Adrenal gland (tissue), 19 donors: ENCODE measurements at places on chromosomes 6 and 20. TPM values are rescaled to one million over a fixed set of nuclear protein-coding genes. Genes with fewer than 3 reads are reported as not detected.
A peak's percentile ranks its signal among the peaks of the same experiment; 100 is the strongest.

- no peak for DNase-seq
Measured at GRCh38 chr6:21748343-21749056, 154.9 kb downstream of the SOX4 start.

GRCh38 chr6:116380346-116380745 is 9.6 kb downstream of the DSE start:
- DNase-seq: no peak

GRCh38 chr6:8375916-8376315 is 59.4 kb downstream of the SLC35B3 start:
- no peak for DNase-seq

GRCh38 chr6:119466226-119466625 is 116.7 kb upstream of the MAN1A1 start:
- no peak for DNase-seq

DNA sequence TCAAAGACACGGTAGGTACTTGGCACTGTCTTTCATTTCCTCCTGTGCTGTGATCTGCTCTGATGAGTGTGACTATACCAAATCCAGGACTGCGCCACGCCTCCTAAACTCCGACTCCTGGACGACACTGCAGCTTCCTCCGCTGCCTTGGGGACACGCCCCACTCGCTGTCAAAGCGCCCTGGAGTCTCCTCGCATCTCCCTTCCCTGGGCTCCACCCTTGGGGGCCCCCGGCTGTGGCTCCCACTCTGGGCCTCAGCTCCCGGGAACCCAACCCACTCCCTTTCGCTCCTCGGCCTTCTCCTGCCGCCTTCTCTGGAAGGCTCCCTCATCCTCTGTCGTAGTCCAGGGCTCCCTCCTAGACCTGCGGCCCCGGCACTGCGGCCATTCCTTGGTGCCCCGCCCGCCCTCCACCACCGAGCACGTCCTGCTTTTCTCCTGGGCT is 61.2 kb downstream of the RSPH3 start:
- no peak for DNase-seq

DNA sequence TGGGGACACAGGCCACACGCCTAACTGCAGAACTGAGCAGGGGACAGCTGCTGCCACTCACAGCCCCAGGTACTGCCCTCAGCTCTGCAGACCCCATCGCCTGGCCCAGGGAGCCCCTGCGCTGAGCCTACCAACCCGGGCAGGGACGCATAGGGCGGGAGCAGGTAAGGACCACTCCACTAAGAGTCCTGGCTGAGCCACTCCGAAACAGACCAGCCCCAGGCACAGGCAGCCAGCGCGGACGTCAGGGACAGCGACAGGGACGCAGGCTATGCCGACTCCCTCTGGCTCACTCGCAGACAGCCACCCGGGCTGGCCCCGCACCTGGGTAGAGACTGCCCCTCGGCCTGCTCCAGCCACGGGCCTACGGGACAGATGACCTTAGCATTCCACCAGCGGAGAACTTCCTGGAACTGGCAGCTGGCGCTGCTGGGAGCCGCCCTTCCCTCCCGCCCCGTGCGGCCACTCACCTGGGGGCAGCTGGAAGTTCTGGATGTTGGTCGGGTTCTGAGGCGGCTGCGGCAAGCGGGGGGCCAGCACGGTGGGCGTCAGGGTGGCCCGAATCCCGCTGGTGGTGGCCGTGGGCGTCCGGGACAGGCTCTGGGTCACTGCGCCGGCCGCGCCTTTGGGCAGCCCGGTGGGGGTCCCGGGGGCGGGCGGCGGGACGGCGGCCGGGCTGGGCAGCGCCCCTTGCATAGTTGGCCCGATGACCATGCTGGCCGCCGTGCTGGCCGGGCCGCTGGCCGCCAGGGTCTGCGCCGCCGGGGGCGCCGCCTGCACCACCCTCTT is 1.5 kb downstream of the TAF4 start:
- peak; percentile 86 for DNase-seq

- DNase-seq: no peak
Measured at GRCh38 chr6:14079971-14080370, 37.6 kb upstream of the CD83 start.

GRCh38 chr6:148347441-148348054 is 4.9 kb downstream of the SASH1 start:
- DNase-seq: no peak

- no peak for DNase-seq
Measured at GRCh38 chr6:55082021-55082420, 92.3 kb upstream of the HCRTR2 start.

DNA sequence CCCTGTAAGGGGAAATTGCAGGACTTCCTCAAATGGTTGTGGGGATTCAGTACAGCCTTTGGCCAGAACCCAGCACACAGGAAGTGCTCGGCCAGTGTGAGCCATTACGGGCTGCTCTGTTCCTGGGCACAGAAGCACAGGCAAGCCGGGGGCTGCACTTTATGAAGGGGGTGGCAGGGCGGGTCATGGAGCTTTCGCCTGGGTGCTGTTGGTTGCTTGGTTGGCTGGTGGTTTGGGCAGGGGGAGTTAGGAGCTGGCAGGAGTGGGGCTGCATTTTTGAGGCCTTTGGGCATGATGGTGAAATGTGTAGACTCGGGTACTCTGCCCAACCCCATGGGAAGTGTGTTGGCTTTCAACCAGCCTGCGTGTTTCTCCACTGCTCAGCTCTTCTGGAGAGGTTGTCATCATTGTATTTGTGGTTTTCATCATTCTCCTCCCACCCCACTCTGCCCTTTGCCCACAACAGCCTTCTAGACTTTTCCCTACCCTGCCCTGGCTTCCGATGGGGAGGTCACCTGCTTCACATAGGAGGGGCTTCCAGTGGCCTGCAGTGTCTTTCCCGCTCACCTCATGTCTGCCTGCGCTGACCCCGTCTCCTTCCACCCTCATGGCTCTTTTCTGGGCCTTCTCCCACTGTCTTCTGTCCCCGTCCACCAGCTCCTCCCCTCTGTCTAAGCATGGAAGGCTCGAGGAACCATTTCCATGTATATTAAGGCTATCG is 16.1 kb upstream of the RBM38 start:
- peak; percentile 59 for DNase-seq

GRCh38 chr6:12014027-12014872 is 2.1 kb downstream of the HIVEP1 start:
- no peak for DNase-seq

- no peak for DNase-seq
Measured at GRCh38 chr6:88702956-88703556, 260.4 kb downstream of the RNGTT start.

DNA sequence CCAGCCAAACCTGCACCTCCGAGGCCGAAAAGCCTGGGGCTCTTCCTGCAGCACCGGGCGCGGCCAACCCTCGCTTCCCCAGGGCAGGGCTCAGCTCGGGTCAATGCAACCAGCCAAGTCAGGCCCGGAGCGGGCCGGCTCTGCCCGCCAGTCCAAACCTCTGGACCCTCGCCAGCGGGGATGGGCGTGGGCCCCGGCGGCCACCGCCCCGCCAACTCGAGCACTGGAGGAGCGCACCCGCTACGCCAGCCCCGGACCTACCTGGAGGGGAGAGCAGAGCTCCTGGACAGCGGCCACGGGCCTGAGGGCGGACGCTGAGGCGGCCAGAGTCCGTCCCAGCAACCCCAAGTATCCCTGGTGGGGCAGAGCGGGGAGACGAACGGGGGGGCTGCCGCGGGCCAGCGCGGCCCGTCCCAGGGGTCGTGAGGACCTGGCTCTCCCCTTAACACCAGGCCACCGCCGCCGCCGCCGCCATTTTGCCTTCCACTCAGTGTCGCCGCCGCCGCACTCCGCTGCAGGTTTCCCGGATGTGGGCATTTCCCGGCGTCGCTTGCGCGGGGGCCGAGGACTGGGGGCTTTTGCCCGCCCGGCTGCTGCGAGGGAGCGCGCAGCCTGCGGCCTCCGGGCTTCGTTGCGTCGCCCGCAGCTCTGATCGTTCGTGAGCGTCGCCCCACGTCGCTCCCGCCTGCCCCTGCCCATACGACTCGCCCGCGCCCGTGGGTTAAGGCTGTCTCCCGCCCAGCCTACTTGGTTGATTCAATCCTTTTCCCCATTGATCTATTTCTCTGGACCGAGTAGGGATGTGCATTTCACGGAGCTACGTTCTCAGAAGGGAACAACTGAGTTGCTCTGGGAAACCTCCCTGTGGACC is at the start of gene LATS1:
Gene LATS1 (minus strand): TSS at position 514 of the 871 bp plus-strand sequence. CDS start 15,975 bp downstream, outside the sequence.
- DNase-seq: peak; percentile 91

DNA sequence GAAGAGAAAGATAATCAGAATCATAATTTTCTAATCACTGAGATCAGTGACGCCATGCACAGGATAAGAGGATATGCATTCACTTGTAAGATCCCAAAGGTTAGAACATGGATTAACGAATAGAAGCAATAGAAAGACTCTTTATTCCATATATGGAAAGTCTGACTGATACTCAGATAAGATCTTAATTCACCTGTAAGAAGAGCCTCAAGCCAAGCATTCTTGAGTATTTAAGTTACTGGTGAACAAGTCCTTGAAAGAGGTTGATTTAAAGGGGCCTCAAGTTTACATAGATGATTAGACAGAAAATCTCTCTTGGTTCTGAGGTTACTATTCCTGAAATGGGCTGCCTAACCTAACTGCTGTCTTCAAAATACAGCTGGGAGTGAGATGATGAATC is 53.8 kb upstream of the MTRF1L start:
- no peak for DNase-seq

GRCh38 chr6:125728739-125729138 is 20.7 kb upstream of the HEY2 start:
- DNase-seq: no peak

GRCh38 chr6:116404696-116405095 is 33.9 kb downstream of the DSE start:
- DNase-seq: no peak

DNA sequence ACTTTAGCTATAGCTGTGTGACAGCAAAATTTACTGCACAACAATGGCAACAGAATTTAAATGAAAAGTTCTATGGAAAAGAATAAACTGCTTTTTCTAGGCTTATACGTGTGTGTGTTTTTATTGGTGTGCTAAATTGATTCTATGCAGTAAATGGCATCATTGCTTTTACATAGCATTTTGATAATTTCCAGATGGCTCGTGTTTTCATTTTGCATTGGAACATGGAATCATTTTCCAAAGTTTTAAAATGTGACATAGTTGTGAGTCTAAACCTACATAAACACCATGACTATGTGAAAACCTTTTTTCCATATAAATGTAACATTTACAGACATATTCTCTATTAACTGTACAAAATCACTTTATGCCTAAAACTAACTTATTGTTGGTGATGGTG is 127.8 kb downstream of the SIM1 start:
- DNase-seq: no peak

- no peak for DNase-seq
Measured at GRCh38 chr6:100484474-100484873, 19.8 kb upstream of the SIM1 start.

- no peak for DNase-seq
Measured at GRCh38 chr6:686497-686896, 6.4 kb downstream of the EXOC2 start.

- DNase-seq: no peak
Measured at GRCh38 chr20:22578221-22579118, 5.9 kb downstream of the FOXA2 start.

DNA sequence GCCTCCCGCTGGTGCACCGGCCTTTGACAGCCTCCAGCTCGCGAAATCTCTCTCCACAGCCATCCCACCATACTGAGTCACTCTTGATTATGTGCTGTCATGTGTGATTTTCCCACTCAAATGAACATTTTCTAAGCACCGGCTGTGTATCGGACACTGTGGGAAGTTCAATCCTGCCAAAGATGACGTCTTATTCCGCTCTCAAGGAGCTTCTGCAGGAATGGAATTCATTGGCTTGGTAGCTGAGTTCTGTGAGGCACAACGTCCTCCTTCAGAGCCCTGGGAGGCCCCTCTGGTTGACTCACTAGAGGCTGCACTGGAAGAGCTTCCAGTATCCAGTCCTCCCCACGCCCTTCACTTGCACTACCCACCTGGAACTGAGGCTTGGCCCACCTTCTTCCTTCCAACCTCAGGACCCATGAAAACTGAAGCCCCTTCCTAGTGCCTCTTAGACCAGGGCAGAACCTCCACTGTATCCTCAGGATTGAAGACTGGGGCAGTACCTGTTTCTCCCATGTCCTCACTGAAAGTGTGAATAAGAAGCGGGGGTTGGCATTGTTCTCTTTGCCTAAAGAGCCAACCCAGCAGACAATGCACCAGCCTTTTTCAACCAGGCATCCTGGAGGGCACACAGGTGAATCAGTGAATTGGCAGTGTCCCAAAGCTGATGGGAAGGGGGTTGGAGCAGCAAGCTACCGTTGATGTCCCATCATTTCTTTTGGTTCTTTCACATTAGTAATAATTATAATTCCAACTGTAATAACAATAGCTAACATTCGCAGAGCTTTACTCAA is 1.7 kb downstream of the UNC5CL start:
- DNase-seq: no peak

DNA sequence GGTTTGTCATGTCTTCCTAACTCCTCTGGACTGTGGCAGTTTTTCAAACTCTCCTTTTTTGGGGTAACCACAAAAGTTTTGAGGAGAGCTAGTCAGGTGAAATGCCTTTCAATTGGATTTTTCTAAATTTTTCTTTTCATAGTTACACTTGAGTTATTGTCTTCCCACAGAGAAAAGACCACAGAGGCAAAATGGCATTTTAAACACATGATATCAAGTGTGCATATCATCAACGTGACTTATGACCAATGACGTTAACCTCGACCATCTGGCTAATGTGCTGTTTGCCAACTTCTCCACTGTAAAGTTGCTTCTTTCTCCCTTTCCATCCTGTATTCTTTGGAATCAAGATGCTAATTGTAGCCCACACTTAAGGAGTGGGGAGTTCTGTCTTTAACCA is 41.3 kb upstream of the SNAP25 start:
- no peak for DNase-seq

GRCh38 chr6:53830366-53830765 is 35.6 kb downstream of the LRRC1 start:
- DNase-seq: no peak

- DNase-seq: no peak
Measured at GRCh38 chr6:45655745-45656476, 278.2 kb upstream of the SUPT3H start.

The ZKSCAN3 gene
- 2.8 TPM for polyA plus RNA-seq

The NRSN1 gene
- polyA plus RNA-seq: 1.6 TPM

The PPP1R14C gene
- 0.32 TPM for polyA plus RNA-seq

The DLK2 gene
- polyA plus RNA-seq: 0.64 TPM

The LINC00237 gene
- polyA plus RNA-seq: not detected

The RING1 gene
- 84.5 TPM for polyA plus RNA-seq

The SLC35D3 gene
- polyA plus RNA-seq: 0.56 TPM

The C6orf15 gene
- polyA plus RNA-seq: not detected

The TMEM170B gene
- 1.4 TPM for polyA plus RNA-seq

The PDE7B gene
- 2.5 TPM for polyA plus RNA-seq

The POPDC3 gene
- not detected for polyA plus RNA-seq

The ANKEF1 gene
- 0.61 TPM for polyA plus RNA-seq

The RAET1E gene
- 2.8 TPM for polyA plus RNA-seq
